Uterus (tissue), 4 donors: ENCODE measurements at places on chromosomes 7 and 10. TPM values are rescaled to one million over a fixed set of nuclear protein-coding genes. Genes with fewer than 3 reads are reported as not detected.

GRCh38 chr7:50377356-50377755, 72.8 kb downstream of the FIGNL1 start:
- no peaks in the 10 kb centered on the region for H3K4me1 ChIP-seq
- no peak for DNase-seq
- no peaks in the 10 kb centered on the region for H3K36me3 ChIP-seq
- no peak overlapping the region for H3K27ac ChIP-seq
- no peaks in the 10 kb centered on the region for H3K27me3 ChIP-seq

- peaks cover 10% of the 10 kb centered on the region for H3K4me1 ChIP-seq
- no peak for DNase-seq
- H3K4me3 ChIP-seq, result no peak overlapping the region
- H3K36me3 ChIP-seq, result no peaks in the 10 kb centered on the region
These were observed 94.2 kb downstream of the NRBF2 start for GRCh38 chr10:63227207-63227895.

DNA sequence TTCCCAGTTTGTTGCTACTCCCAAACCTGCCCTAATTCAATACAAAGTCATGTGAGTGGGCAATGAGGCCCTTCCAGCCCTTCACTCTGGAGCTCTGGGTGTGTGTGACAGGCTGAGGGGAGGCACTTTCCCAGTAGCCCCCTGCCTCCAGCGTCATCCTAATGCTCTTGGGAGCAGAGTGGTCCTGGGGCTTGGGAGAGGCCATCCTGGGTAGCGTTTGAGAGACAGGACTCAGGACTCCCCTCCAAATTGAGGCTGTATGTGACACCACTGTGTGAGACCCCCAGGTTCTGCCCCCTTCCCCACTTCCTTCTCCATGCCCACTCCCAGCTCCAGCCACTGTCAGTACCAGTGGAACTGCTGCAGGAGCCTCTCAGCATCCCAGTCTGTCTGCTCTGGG, 6.5 kb upstream of the CRYGN start:
- no peak overlapping the region for H3K27ac ChIP-seq
- H3K36me3 ChIP-seq, result no peaks in the 10 kb centered on the region
- no peaks in the 10 kb centered on the region for H3K4me1 ChIP-seq
- H3K4me3 ChIP-seq, result no peak overlapping the region
- DNase-seq, result no peak
- no peaks in the 10 kb centered on the region for H3K27me3 ChIP-seq

Gene ZNF277
- total RNA-seq, result 25.9 TPM

Gene GNAT3
- not detected for total RNA-seq

Gene SPDYE5
- total RNA-seq, result not detected

DNA sequence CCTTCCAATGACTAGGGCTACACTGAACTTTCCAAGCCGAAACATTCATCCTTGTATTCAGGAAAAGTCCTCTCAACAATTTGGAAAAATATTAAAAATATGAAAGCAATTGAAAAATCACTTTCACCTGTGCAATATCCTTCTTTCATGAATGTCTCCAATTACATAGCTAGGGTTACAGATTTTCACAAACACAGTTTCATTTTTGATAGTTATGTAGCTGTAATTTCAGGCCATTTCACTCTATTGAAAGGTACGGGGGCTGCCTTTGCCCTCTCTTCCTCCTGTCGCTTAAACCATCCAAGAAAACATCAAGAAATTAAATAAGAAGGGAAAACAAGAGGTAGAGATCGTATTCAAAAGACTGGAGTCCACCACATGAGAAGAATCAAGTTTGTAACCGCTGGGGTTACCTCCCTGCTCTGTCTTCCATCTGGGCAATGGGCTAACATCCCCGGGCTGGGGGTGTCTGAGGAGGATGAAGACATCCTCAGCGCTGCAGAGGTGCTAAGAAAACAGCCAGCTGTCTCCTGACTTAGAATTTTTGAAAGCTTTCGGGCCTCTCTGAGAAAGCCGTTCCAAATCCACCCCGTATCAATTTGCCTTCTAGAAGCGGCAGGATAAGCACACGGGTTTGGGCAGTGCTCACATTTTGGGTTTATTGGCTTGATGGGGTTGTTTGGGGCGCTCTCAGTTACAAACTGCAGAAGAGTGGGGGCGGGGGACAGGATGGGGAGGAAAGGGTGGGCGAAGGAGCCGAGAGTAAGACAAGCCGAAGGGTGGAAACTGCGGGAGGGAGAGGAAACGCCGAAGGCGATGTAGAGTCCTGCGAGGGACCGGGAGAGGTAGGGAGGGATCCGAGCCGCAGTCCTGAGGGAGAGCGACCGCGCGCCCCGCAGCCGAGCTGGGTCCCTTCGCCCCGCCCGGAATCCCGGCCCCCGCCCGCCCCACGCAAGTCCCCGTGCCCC, 24.3 kb upstream of the VAX1 start:
- peaks cover 30% of the 10 kb centered on the region for H3K27me3 ChIP-seq
- no peak for DNase-seq
- H3K27ac ChIP-seq, result no peak overlapping the region
- H3K36me3 ChIP-seq, result no peaks in the 10 kb centered on the region

Gene SPDYE2
- total RNA-seq, result not detected

GRCh38 chr7:135162382-135163001, 8.0 kb downstream of the CYREN start:
- no peak overlapping the region for H3K27ac ChIP-seq
- no peak for DNase-seq
